Esophagus (tissue), 2 donors: ENCODE measurements at places on chromosomes 5 and 9. TPM values are rescaled to one million over a fixed set of nuclear protein-coding genes. Genes with fewer than 3 reads are reported as not detected.

FAT2 gene
- polyA plus RNA-seq: 33.8 TPM

ZNF879 gene
- polyA plus RNA-seq: 2.1 TPM

IFNA21 gene
- polyA plus RNA-seq: not detected

HSPB3 gene
- polyA plus RNA-seq: 3.5 TPM

RECK gene
- 1.5 TPM for polyA plus RNA-seq

STK32A gene
- 0.09 TPM for polyA plus RNA-seq

BNC2 gene
- polyA plus RNA-seq: 1.6 TPM

HMCN2 gene
- 4.1 TPM for polyA plus RNA-seq

GABRA1 gene
- not detected for polyA plus RNA-seq

SLC12A2 gene
- polyA plus RNA-seq: 2.0 TPM

FOXD4L6 gene
- polyA plus RNA-seq: 0.04 TPM

CDH12 gene
- not detected for polyA plus RNA-seq

NLN gene
- 2.3 TPM for polyA plus RNA-seq

SPINK4 gene
- not detected for polyA plus RNA-seq
